ENCODE measurements at places on chromosomes 12 and 14.

- DNase-seq, result no peak
Measured at GRCh38 chr12:104355630-104356029, 52.1 kb downstream of the EID3 start.

DNA sequence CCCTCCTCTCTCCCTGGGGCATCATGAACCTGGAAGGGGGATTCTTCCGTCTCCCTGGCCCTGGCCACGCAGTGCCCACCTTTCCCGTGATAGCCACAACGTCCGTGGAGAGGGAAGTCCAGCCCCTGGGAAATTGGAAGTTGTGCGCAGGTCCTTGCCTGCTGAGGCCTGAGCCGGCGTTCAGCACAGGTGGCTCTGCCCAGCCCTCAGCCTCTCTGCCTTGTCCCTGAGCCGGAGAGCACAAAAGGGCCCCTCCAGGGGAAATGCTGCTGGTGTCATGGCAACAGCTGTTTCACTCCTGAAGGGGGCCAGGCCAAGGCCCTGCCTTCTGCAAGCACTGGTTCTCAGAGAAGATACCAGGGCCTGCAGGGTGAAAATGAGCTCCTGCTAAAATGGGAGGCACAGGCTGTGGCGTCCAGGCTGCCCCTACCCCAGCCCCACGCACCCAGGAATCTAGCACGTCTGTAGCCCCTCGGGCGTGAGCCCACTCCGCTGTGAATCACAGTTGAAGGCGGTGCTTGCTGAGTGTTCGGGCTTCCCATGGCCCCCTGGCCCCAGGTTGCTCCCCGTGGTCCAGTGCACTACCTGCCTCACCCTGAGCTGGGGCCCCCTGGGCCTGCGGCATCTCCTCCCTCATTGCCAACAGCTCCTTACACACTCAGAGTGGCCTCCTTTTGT lies 149.4 kb downstream of the ADGRD1 start:
- DNase-seq, result no peak

GRCh38 chr14:96739200-96739910 lies 57.8 kb upstream of the VRK1 start:
- no peak for DNase-seq

GRCh38 chr14:36254020-36254624 lies 66.3 kb downstream of the MBIP start:
- no peak for DNase-seq

- DNase-seq, result no peak
Measured at GRCh38 chr12:119102714-119103113, 76.0 kb upstream of the HSPB8 start.

DNA sequence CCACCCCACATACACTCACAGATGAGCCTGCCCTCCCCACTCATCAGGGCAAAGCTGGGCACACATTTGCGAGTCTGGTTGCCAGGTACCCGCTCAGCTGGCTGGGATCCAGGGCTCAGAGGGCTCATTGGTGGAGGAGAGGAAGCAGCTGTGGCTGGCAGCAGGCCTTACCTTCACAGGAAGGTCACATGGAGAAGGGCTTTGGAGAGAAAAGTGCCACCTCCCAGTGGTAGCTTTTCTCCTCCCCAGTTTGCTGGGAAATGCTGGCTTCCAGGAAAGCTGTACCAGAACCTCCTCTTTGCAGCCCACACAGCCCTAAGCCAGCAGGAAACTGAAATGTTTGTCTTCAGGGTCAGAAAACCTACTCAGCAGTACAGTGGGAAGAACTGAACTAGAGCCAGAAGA lies 55.6 kb downstream of the LGMN start:
- DNase-seq, result peak; percentile 25

DNA sequence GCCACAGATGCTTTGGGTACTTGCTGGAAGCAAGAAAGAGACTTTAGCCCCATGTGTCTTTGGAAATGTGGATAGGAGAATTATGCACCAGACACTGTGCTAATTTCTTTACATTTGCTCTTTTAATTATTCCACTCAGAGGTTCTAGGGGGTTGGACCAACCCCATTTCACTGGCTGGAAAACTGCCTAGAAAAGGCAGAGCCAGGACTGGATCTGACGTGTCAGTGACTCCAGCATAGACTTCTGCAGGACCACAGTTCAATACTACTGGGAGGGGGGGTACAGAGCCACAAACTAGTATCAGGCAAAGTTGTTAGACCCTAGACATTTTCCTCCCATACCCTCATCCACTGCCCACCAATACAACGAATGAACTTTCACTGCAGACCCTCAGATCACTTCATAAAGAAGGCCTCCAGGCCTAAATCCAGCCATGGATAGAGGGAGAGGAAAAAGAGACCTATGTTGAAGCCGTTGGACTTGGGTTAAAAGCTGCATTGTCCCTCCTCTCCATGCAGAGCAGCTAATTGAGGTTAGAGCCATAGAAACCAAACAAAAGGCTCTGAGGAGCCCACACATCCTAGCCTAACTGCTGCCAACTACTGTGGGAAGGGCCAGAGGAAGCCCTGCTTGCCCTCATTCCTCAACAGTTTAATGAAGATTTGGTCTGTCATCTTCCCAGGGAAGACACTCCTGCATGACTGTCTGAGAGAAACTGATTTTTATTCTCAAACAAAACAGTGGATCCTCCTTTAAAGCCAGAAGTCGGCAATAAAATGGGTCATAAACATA lies 68.7 kb downstream of the STON2 start:
- DNase-seq, result no peak

DNA sequence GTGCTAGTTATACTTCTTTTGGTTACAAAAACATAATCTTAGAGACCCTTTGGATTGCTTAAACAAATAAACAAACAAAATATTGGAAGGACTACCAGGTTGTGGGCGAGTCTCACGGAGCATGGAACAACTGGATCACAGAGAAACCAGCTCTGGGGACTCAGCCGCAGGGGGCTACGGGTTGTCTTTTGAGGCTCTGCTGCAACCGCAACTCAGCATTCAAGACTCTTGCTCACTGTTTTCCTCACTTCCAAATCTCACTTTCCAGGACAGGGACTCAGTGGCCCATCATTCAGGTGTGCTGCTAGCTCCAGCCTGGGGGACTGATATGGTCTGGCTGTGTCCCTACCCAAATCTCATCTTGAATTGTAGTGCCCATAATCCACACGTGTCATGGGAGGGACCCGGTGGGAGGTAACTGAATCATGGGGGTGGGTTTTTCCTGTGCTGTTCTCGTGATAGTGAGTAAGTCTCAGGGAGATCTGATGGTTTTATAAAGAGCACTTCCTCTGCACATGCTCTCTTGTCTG lies 14.0 kb upstream of the SERPINA4 start:
- no peak for DNase-seq

GRCh38 chr12:5768581-5769196 lies 176.4 kb downstream of the ANO2 start:
- no peak for DNase-seq

DNA sequence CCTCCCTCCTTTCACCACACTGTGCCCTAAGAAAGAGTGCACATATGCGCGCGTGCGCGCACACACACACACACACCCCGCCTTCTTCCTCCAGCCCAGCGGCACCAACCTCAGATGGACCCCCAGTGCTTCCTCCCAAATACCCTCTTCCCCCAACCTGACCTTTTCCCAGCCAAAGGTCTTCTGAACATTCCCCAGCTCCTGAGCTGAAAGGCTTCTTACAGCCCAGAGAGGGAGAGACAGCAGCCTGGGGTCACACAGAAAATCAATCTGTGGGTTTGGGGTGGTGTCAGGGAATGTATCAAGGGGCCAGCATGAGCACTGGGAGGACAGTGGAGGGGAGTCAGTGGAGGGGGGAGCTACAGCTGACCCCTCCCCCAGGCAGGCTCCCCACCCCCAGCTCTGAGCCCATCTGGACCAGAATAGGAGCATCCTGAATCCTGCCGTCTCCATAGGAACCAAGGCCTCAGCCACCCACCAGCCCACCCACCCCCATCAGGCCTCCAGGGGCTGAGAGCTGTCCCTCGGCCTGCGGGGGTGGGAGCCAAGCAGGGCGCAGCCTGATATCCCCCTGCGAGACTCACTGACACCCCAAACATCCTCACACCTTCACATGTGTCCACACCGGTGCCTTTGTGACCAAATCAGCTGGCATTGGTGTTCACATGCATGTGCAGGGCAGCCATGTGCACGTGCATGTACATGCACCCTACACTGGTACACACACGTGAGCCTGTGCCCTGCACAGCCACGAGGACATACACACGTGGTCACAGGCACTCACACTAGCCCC lies 5.7 kb downstream of the RASAL1 start:
- DNase-seq, result no peak

- peak; percentile 34 for DNase-seq
Measured at GRCh38 chr12:46891306-46891705, 65.5 kb upstream of the SLC38A4 start.

- no peak for DNase-seq
Measured at GRCh38 chr14:74934476-74935359, 11.7 kb upstream of the RPS6KL1 start.

GRCh38 chr12:8823565-8824300 lies 1.3 kb downstream of the A2ML1 start:
- DNase-seq, result peak; percentile 16

DNA sequence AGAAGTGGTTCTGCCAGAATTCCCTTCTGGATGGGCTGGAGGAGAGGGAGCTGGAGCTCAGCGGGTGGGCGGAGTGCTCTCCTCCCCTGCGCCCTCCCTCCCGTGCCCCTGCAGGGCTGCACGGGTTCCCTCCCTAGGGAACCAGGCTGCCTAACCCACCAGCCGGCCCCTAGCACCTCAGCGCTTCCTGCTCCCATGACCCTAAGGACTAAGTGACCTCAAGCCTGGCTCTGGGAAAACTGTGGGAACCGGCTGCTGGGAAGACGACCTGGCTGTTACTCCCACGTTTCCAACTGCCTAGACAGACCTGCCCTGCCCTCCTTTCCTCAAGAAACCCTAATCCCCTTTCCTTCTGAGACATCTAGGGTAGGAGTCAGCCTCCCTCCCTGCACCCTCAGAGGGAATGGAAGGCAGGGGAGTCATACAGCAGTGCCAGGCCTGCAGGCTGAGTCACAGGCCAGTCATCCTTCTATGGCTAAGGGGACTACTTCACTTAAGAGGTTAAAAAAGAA lies 31.5 kb downstream of the SLC6A12 start:
- peak; percentile 75 for DNase-seq

DNA sequence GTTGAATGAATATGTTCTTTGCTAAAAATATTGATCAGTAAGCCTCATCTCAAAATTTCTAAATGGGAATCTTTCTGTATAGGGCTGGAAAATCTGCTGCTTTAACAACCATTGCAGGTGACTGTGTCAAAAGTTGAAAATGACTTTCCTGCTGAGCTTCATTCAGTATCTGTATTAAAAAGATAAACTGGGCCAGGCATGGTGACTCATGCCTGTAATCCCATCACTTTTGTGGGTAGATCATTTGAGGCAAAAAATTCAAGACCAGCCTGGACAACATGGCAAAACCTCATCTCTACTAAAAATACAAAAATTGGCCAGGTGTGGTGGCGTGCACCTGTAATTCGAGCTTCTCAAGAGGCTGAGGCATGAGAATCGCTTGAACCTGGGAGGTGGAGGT lies 213.7 kb upstream of the SYT10 start:
- DNase-seq, result no peak

- peak; percentile 26 for DNase-seq
Measured at GRCh38 chr12:51678086-51678724, 87.2 kb downstream of the SCN8A start.

GRCh38 chr12:98425859-98426258 lies 89.5 kb upstream of the TMPO start:
- no peak for DNase-seq

- no peak for DNase-seq
Measured at GRCh38 chr12:54390176-54390667, 5.7 kb upstream of the ZNF385A start.

- DNase-seq, result no peak
Measured at GRCh38 chr12:94969424-94969823, 34.1 kb downstream of the NDUFA12 start.

GRCh38 chr12:98644712-98645571 lies at the start of the genes APAF1 and IKBIP:
APAF1 (plus strand) TSS chr12:98645290; CDS start chr12:98648360, 3,070 bp downstream.
IKBIP (minus strand) TSS chr12:98644788; CDS start chr12:98644701, 87 bp downstream.
- peak; percentile 89 for DNase-seq

DNA sequence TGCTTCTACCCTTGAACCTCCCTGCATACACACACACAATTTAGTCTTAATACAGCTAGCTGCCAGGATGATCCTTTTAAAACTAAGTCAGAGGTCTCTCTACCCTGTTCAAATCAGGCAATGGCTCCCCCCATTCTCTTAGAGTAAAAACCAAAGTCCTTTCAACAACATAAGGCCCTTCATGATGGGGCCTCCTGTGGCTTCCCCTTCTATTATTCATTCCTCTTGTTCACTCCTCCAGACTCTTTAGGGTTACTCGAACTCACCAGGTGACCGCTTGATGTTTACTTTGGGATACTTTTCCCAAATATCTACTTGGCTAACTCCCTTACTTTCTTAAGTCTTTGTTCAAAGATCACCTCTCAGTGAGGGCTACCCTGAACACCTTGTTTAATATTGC lies 30.4 kb downstream of the DENND5B start:
- no peak for DNase-seq

DNA sequence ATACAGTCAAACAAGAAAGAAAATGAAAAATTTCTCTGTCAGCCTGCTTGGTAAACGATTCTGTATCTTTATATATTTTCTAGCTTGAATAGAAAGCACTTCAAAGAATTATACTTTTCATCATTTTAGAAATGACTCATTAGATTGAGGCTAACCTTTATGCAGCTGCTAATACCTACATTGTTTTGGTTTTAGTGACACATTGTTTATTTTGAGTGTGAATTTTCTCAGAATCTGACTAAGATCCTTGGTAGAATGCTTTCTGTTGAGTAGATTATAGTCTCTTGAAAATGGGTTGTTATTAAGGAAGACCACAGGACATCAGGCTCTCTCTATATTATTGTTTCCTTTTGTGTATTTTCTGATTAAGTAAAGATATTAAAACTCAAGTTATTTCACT lies at the start of gene PMCH:
Gene PMCH, minus strand, starts transcription at position 45 of the 400 bp plus-strand sequence. CDS start 63 bp downstream, outside the sequence.
- peak; percentile 66 for DNase-seq

GRCh38 chr12:3624273-3624672 lies 128.6 kb downstream of the CRACR2A start:
- no peak for DNase-seq

DNA sequence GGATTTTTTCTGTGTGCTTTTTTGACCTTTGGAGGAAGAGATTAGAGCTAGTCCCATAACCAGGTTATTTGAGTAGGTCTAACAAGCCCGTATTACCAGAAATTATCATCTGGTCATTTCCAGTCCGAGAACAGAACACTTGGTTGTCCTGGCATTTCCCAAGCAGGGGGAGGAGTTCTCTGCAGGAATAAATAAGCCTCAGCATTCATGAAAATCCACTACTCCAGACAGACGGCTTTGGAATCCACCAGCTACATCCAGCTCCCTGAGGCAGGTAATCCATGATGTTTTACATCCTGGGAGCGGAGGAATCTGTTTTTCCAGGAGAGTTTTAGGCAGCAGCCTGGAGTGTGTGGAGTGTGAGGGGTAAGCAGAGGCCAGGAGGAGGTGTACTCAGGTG lies at the start of gene SERPINA3:
Gene SERPINA3, plus strand, starts transcription at position 218 of the 400 bp plus-strand sequence. CDS start 2,051 bp downstream, outside the sequence.
- DNase-seq, result peak; percentile 27

GRCh38 chr12:56078931-56079722 lies 838 bp upstream of the ERBB3 start:
- DNase-seq, result peak; percentile 58

- DNase-seq, result peak; percentile 54
Measured at GRCh38 chr14:42869681-42870080, 1263.0 kb downstream of the LRFN5 start.

DNA sequence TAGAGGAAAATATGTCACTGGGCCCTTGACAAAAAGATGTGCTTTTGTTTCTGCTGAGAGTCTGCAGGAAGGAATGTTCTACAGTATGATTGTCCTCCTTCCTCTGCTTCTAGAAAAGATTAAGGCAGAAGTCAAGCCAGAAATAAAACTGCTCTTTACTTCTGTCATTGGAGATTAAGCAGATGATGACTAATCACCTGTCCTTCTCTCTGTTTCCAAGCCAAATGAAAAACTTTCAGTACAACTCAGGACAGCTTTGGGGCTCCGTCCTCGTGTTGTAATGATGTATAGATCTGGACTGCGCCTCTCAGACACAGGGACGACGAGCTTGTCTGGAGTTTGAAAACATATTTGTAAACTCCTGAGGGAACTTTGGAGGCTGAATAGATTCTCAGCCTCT lies 159.3 kb downstream of the DYRK2 start:
- peak; percentile 42 for DNase-seq
